ENCODE measurements at places on chromosomes 12 and 14.
A peak's percentile ranks its signal among the peaks of the same experiment; 100 is the strongest.

DNA sequence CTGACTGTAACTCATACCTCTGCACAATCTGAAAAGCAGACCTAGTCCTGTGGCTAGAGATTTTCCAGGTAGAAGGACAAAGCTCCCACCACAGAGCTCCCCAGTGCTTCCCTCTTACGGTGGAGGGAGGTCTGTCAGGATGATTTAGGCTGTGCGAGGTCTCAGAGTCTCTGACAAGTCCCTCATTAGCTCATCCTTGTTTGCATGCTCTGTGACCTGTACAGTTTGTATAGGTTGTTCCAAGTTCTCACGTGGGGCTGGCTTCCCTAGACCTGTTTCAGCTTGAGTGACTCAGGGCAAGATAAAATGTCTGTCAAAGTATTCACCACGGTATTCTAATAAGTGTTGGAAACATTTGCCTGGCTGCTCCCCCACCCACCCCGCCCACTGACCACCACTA lies 34.8 kb downstream of the ASCL1 start:
- ATAC-seq = no peak

DNA sequence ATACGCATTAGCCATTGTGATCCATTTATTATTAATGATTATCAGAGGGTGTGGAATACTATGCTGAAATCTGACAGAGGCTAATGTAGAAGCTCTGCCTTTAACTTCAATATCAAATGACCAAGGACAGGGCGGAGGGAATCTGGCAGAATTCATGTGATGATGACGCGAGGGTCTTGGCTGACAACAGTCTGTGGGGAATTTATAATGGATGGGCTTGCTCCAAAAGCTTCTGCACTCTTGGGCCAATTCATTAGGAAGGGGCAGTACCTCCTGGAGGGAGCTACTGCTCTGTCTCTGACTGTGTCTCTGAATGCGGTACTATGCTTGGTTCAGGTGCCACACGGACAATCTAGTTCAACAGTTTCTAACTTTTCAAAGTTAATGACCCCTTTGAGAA lies 46.2 kb downstream of the GALNT8 start:
- no peak for ATAC-seq

GRCh38 chr12:659090-659683 lies 4.1 kb downstream of the NINJ2 start:
- ATAC-seq = no peak

DNA sequence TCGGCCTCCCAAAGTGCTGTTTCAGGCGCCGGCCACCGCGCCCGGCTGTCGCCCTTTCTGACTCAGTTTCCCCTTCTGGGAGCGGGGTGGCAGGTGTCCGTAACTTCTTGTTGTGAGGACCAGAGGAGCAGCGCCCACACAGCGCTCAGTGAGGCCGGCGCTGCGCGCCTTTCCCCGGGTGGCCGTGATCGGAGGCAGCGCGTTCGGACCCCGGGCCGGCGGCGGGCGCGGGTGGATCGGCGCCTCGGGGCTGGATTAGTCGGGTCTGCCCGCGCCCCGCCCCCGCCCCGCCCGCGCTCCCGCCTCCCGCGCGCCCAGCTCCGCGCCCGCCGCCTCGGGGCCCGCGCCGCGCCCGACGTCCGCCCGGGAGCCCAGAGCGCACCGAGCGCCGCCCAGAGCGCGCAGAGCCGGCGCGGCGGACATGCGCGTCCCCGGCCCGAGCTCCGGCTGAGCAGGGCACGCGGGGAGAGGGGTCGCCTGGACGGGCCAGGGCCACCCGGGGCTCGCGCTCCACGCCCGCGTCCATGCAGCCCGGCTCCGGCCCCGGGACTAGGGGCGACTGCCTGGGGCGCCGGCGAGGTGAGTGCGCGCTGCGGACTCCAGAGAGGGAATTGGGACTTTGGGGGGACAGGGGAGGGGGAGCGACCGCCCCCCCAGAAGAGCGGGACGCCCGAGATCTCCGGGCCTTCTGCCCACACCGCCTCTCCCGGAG lies 50.6 kb downstream of the LRCOL1 start:
- peak; percentile 66 for ATAC-seq

DNA sequence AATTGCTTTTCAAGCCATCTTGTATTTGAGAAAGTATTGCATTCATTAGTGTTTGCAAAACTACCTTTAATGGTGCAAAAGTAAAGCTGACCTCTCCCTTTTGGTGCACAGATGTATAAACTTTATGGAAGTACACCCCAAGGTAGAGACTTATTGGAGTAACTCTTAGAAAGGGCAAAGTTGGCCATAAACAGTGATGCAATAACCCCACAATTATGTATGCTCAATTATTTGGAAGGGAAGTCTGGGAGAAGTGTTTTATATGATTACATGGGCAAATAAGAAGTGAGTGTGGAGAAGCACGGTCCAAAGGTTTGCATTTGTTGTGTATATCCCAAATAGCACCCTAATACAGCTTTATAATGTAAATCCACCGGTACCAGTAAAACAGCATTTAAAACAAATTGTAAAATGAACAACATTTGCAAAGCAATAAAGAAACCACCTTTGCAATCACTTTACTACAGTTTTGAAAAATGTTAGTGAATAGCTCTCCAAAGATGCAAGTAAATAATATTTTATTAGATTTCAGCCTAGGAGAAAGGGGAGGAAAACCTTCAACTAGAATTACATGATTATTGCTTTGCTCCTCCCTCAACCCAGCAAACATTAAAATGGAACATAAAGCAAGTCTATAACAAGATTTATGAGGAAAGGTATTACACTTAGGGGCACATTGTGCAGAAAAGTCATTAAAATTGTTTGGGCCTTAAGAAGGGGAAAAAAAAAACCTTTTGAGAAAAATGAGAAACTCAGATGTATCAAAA lies 70.5 kb downstream of the HMGA2 start:
- ATAC-seq = no peak

GRCh38 chr14:20460458-20461224 lies 593 bp downstream of the PIP4P1 start:
- no peak for ATAC-seq

DNA sequence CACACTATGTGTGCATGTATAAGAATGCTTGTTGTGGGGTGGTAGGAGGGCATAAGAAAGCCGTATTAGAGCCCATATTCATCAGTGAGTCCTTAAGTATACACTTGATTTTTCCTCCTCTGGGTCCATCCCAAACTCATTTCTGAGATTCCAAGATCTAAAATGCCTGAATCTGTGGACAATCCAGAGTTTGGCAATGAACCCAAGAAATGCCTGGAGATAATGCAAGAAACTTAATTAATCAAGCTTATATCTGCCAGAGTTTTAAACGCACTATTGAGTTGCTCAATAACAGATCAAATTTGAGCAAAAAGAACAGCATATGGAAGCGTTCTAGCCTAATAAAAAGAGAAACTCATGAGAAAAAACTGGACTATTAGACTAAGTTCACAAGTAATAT lies 143.4 kb upstream of the NAV3 start:
- peak; percentile 26 for ATAC-seq

DNA sequence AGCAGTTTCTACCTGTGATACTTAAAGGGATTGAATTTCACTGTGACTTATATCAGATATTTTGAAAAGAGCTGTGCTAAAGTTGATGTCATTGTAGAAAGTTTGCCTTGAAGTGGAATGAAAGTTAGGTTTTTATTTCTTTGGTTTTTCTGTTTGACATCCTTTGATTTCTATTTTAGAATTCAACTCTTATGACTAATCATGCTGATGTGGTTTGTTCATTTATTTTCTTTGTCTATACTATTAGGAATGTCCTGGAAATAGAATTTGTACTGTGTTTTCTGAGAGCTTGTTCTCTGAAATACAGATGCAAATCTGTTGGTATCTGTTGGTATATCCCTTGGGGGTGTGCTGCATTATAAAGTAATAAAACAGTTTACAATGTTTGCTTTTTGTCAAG lies 3.3 kb downstream of the CNOT2 start:
- ATAC-seq = no peak

GRCh38 chr14:105733081-105734065 lies 207.0 kb downstream of the TMEM121 start:
- ATAC-seq = no peak

GRCh38 chr12:118060301-118061010 lies 523 bp downstream of the WSB2 start:
- ATAC-seq = peak; percentile 8

- no peak for ATAC-seq
These were observed 2.6 kb downstream of the ARF6 start for GRCh38 chr14:49895480-49895879.

- ATAC-seq = no peak
These were observed 168.2 kb downstream of the EPS8 start for GRCh38 chr12:15620741-15621539.

- ATAC-seq = no peak
These were observed 283.4 kb upstream of the TMTC1 start for GRCh38 chr12:30067146-30067545.

GRCh38 chr14:31080484-31080883 lies 54.3 kb upstream of the STRN3 start:
- no peak for ATAC-seq

- ATAC-seq = no peak
These were observed 139.4 kb downstream of the MON2 start for GRCh38 chr12:62605981-62606380.

GRCh38 chr12:113162102-113163029 lies 12.8 kb downstream of the CFAP73 start:
- peak; percentile 35 for ATAC-seq

DNA sequence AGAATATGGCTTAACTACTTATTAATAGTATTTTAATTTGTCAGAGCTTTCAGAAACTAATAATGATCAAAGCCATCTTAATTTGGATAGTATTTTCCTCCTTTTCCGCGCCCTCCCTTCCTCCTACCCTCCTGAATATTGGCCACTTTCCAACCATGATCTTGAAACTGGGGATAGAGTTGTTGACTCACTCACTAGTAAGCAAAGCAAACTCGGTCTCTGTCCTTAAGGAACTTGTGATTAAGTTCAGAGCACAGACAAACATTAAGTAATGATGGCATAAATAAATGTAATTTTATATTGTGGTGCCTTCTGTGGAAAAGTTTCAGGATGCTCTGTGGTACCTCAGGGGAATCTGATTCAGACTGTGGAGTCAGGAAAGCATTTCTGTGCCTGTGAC lies 75.7 kb downstream of the LRRK2 start:
- no peak for ATAC-seq

DNA sequence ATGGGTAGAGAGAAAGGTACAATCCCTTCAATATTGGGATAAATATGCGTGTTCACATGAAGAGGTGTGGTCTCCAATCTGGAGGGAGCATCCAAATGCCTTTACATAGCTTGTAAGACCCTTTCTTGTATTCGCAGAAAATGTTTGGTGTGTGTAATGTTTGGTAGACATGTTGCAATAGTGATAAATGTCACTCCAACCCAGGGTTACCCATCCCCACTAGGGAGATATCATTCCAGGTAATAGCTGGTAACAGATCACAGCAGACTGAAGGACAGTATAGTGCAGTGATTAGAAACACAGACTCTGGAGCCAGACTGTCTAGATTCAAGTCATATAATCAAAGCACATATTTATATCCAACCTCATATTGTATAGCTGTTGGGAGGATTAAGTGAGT lies 733.6 kb upstream of the TBX3 start:
- ATAC-seq = no peak

DNA sequence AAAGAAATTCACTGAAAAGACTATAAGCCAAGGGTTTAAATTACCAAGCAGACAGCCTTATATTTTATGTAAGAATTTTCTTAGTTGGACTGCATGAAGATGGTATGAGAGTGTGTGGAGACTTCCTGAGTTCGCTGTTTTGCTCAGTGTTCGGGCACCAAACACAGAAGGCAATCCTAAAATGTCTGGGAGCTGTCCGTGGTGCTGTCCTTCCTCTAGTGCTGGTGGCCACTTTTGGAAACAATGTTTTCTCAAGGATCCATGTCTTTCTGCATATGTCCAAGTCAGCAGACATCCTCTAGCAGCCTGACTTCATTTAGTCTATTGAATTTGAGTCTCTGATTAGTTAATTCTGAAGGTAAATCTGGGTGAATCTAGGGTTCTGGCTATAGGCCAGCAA lies 135.8 kb downstream of the SLC8A3 start:
- no peak for ATAC-seq

GRCh38 chr14:91363776-91364523 lies 53.7 kb downstream of the CCDC88C start:
- ATAC-seq = no peak

DNA sequence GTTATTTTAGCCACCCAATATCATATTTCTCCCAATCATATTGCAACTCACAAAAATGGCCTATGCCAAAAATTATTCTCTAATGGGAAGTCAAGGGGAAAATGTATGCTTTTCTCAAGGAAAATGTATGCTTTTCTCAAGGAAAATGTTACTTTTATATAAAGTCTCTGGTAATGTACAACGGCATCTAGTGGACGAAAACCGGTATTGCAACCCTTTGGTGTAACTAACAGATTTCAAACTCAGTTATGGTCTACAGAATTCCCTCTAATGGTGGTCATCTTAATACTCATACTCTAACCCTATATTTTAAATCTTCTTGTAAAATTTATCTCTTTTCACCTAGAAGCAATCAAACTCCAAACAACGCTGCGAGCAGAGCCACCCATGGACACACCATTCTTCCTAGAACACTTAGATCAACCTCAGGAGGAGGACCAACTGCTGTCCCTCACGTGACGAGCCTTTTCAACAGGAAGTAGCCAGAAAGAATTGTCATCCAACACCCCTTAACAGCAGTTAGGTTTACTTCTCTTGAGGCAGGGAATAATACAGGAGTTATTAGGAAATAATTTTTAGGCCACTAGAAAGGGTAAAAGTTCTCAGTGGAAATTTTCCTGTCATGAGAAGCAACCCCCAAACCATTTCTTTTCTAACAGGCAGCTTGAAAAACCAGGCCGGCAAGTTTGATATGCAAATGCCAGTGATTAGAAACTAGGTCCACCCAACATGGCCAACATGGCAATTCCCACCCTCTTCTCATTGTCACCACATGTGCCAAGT lies 20.1 kb downstream of the APOBEC1 start:
- ATAC-seq = peak; percentile 45

- ATAC-seq = no peak
These were observed 31.2 kb upstream of the PLEKHG6 start for GRCh38 chr12:6279256-6279628.

DNA sequence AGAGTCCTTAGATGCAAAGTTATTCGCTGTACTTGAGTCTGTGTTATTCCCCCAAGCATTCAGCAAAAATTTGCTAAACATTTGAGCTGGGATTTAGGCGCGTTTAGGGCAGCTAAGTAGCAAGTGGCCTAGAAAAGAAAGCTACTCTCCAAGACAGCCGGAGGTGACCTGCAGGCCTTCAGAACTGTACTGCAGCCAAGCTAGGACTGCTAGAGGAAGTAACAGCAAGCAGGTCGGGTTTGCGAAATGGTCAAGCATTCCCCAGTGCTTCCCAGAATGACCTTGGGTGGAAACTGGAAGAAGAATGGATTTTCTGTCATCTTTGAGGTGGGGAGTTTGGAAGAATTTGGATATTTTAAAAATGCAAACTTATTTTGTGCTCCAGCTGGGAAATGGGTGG lies 287.5 kb downstream of the FOXN3 start:
- no peak for ATAC-seq

GRCh38 chr12:13316587-13317246 lies 120.2 kb downstream of the EMP1 start:
- no peak for ATAC-seq

DNA sequence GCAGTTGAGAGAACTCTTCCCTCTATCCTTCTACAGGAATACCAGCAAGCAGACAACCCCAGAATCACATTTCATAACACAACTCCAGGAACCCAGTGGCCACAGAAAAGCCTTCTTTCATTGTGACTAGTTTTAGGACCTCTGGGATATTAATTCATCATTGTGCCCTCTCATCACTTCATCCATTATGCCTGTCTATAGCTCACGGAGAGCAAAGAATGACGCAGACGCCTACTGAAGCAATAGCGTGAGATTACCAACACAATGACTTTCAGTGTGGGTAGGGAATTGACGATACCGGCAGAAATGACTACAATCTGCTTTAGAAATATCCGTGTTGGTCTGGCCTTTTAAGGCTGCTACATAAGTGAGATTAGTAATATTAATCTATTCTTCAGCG lies 158.1 kb upstream of the FOXG1 start:
- no peak for ATAC-seq

Data from SK-N-SH treated with all-trans-retinoic acid at 6 μM for 48 hours (cell line).